Cardiac muscle cell (in vitro differentiated cells and primary cell): ENCODE measurements at places on chromosomes 12 and 14. TPM values are rescaled to one million over a fixed set of nuclear protein-coding genes. Genes with fewer than 3 reads are reported as not detected.

DNA sequence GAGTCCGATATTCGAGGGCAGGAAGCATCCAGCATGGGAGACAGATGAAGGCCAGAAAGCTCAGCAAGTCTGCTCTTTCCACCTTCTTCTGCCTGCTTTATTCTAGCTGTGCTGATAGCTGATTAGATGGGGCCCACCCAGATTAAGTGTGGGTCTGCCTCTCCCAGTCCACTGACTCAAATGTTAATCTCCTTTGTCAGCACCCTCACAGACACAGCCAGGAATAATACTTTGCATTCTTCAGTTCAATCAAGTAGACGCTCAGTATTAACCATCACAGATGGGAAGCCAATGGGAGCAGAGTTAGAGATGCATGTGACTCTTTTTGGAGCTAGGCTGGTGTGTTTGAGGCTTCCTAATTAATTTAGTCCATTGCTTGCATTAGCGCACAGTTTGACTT lies 17.0 kb downstream of the C12orf75 start:
- H3K27ac ChIP-seq: no peak overlapping the region
- peaks cover 4% of the 10 kb centered on the region for H3K4me1 ChIP-seq
- no peaks in the 10 kb centered on the region for H3K36me3 ChIP-seq
- H3K4me3 ChIP-seq: no peak overlapping the region

GRCh38 chr12:45737638-45738037 lies 8.1 kb downstream of the ARID2 start:
- H3K27ac ChIP-seq: no peak overlapping the region
- H3K27me3 ChIP-seq: no peaks in the 10 kb centered on the region
- H3K4me1 ChIP-seq: peaks cover 15% of the 10 kb centered on the region
- H3K4me3 ChIP-seq: no peak overlapping the region
- H3K36me3 ChIP-seq: no peaks in the 10 kb centered on the region

GRCh38 chr12:131422744-131423143 lies 288.1 kb upstream of the SFSWAP start:
- H3K36me3 ChIP-seq: no peaks in the 10 kb centered on the region
- no peak overlapping the region for H3K27ac ChIP-seq
- DNase-seq: no peak
- no peaks in the 10 kb centered on the region for H3K4me1 ChIP-seq
- no peaks in the 10 kb centered on the region for H3K27me3 ChIP-seq

TAS2R7 gene
- total RNA-seq: not detected in 2 replicates

KRT5 gene
- not detected in 2 replicates for total RNA-seq
